ENCODE measurements at places on chromosomes 2 and 18.
A peak's percentile ranks its signal among the peaks of the same experiment; 100 is the strongest.

- no peak for DNase-seq
Observed at GRCh38 chr2:15363142-15363541, 198.0 kb downstream of the NBAS start.

DNA sequence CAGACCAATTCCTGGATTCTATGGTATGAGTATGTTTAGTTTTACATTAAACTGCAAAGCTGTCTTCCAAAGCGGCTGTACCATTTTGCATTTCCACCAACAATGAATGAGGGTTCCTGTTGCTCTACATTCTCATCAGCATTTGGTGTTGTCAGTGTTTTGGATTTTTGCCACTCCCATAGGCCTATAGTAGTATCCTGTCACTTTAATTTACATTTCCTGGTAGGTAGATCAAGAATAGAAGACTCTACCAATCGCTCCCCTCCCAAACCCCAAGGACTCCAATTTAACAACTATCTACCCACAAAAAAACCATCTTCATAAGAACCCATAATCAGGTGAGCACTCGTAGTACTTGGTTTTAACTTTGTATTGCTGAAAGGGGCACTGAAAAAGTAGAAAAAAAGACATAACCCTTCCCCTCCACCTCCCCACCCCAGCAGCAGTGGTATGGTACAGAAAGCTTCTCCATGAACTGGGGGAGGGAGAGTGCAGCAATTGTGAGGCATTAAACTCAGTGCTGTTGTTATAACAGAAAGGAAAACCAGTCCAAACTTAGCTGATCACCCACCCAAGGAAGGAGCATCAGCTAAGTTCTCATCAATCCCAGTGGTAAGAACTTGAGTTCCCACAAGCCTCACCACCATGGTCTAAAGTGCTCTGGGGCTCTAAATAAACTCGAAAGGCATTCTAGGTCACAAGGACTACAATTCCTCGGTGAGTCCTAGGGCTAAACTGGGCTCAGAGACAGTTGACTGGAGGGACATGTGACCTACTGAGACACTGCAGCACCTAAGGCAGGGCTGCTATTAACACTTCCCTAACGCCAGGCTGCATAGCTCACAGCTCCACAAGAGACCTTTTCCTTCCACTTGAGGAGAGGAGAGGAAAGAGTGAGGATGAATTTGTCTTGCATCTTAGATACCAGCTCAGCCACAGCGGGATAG lies 35.5 kb upstream of the CYTIP start:
- no peak for DNase-seq

GRCh38 chr2:155368934-155369333 lies 670.4 kb downstream of the KCNJ3 start:
- no peak for DNase-seq

DNA sequence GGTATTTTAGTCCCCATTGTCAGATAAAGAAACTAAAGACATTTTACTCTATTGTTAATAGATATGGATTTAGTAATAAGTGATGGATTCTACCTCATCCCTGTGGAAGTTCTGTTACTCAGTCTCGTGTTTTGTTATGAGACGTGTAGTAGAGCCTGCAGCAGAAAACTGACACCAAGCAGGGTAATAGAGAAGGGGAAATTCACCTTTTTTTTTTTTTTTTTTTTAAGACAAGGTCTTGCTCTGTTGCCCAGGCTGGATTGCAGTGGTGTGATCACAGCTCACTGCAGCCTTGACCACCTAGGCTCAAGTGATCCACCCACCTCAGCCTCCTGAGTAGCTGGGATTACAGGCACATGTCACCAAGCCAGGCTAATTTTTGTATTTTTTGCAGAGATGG lies 164.5 kb downstream of the CERS6 start:
- no peak for DNase-seq

GRCh38 chr2:135960656-135961551 lies 24.5 kb downstream of the DARS1 start:
- no peak for DNase-seq

- no peak for DNase-seq
Observed at GRCh38 chr2:144550911-144551310, 31.0 kb upstream of the ZEB2 start.

- no peak for DNase-seq
Observed at GRCh38 chr2:216596236-216596979, 36.8 kb upstream of the IGFBP2 start.

- DNase-seq: peak; percentile 29
Observed at GRCh38 chr2:74201196-74201595, 2.8 kb downstream of the MTHFD2 start.

DNA sequence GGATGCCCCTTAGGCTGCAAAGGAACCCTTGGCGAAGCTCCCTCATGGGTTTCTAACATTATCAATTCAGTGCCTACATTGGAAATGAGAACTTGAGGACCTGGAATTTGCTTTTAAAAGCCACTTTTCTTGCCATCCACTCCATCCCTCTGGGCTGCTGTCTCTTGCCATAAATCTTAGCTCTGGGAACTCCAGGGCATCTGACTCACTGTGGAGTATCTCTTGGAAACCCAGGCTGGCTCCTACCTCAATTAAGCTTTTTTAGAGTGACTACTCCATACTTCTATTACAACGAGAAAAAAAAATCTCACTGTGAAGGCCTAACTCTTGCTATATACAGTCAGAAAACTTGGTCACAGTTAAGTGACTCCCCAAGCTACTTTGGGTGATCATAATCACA lies 227.2 kb upstream of the SETBP1 start:
- no peak for DNase-seq

DNA sequence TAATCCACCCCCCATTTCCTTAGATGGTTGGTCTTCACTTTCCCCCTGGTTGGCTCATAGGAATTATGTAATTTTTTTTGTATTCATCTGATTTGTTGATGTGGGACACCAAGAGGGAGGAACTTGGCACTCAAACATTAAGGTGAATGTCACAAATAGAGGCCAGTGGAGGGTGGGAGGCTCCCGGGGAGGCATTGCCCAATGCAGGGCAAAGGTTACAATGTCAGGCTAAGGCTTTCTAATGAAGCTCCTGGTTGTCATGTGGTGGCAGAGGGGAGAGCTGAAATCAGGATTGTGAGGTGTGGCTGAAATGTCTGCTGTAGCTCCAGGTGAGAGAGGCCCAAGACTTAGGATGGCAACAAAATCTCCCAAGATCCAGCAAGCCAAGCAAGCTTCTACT lies 42.7 kb downstream of the MPHOSPH10 start:
- no peak for DNase-seq

GRCh38 chr2:118738524-118739308 lies 108.7 kb downstream of the EN1 start:
- peak; percentile 54 for DNase-seq

GRCh38 chr18:3455090-3455635 lies 5.2 kb downstream of the TGIF1 start:
- no peak for DNase-seq

- DNase-seq: no peak
Observed at GRCh38 chr2:175855794-175856453, 146.1 kb downstream of the LNPK start.

GRCh38 chr2:172446474-172447063 lies 19.2 kb downstream of the ITGA6 start:
- DNase-seq: no peak
